ENCODE measurements at places on chromosomes 6 and 20. TPM values are rescaled to one million over a fixed set of nuclear protein-coding genes. Genes with fewer than 3 reads are reported as not detected.

Gene STK35
- 10.8 TPM for total RNA-seq

Gene BPIFA1
- total RNA-seq: not detected

Gene CRIP3
- total RNA-seq: 21.5 TPM

Gene GRM1
- 4.1 TPM for total RNA-seq

Gene CST5
- total RNA-seq: not detected

Gene MPC1
- 796 TPM for total RNA-seq

Gene GJE1
- not detected for total RNA-seq

Gene ZNF76
- total RNA-seq: 37.7 TPM

Gene GTSF1L
- total RNA-seq: not detected

Gene THBS2
- 20.9 TPM for total RNA-seq

Gene RAET1E
- 0.75 TPM for total RNA-seq

Gene LTB
- total RNA-seq: not detected

Gene SH3BGRL2
- 5.0 TPM for total RNA-seq

Gene WFDC10B
- not detected for total RNA-seq

Gene SLC26A8
- total RNA-seq: 0.34 TPM

Gene ADGRB3
- total RNA-seq: 1.1 TPM

Gene MANEA
- total RNA-seq: 8.7 TPM

Gene MTRF1L
- total RNA-seq: 33.0 TPM
